ENCODE measurements at places on chromosomes 5 and 9. TPM values are rescaled to one million over a fixed set of nuclear protein-coding genes. Genes with fewer than 3 reads are reported as not detected.

The RASGEF1C gene
- total RNA-seq = not detected

The NUTM2F gene
- not detected for total RNA-seq

The NTNG2 gene
- total RNA-seq = 2.4 TPM

The ADAMTSL1 gene
- total RNA-seq = 179 TPM

The PELO gene
- total RNA-seq = 9.2 TPM

The WDR31 gene
- 2.4 TPM for total RNA-seq

The SHC3 gene
- total RNA-seq = 26.5 TPM

The SPZ1 gene
- total RNA-seq = not detected

The C5orf58 gene
- not detected for total RNA-seq

The SPINK4 gene
- not detected for total RNA-seq

The GFI1B gene
- not detected for total RNA-seq

The CDKN2B-AS1 gene
- 6.4 TPM for total RNA-seq

The MCC gene
- total RNA-seq = 62.4 TPM

The FAM151B gene
- total RNA-seq = 6.8 TPM

The NME5 gene
- 6.0 TPM for total RNA-seq

The ARHGEF39 gene
- 3.9 TPM for total RNA-seq

The PDE6A gene
- not detected for total RNA-seq

The ERAP2 gene
- 9.6 TPM for total RNA-seq

The PCA3 gene
- total RNA-seq = not detected

The NRARP gene
- not detected for total RNA-seq

The LRRC19 gene
- not detected for total RNA-seq

The CBY3 gene
- not detected for total RNA-seq

The PRUNE2 gene
- total RNA-seq = 122 TPM

The FAM153A gene
- total RNA-seq = not detected

The CNTNAP3 gene
- total RNA-seq = 25.7 TPM

The FBN2 gene
- 45.1 TPM for total RNA-seq

The OR1J1 gene
- total RNA-seq = not detected

The CYLC2 gene
- not detected for total RNA-seq

The C9orf50 gene
- not detected for total RNA-seq

The CSF1R gene
- under 0.01 TPM for total RNA-seq

The ZNF189 gene
- 18.3 TPM for total RNA-seq

The POMT1 gene
- 24.2 TPM for total RNA-seq

The ENHO gene
- not detected for total RNA-seq

The MARCHF6 gene
- 49.0 TPM for total RNA-seq
